Aorta (tissue), 5 donors: ENCODE measurements at places on chromosomes 12 and 14. TPM values are rescaled to one million over a fixed set of nuclear protein-coding genes. Genes with fewer than 3 reads are reported as not detected.

Gene NOC4L
- 12.3 TPM for total RNA-seq

Gene MYF5
- not detected for total RNA-seq

Gene BICDL1
- total RNA-seq: 1.3 TPM

Gene SERPINA5
- 2.3 TPM for total RNA-seq

Gene FAM181A
- total RNA-seq: not detected

Gene EXOC3L4
- 4.8 TPM for total RNA-seq

Gene FBLN5
- 431 TPM for total RNA-seq

Gene GSG1
- not detected for total RNA-seq

Gene METAP2
- 64.2 TPM for total RNA-seq

- no peak for DNase-seq
Observed at GRCh38 chr14:40623643-40624042, 983.0 kb upstream of the LRFN5 start.

DNA sequence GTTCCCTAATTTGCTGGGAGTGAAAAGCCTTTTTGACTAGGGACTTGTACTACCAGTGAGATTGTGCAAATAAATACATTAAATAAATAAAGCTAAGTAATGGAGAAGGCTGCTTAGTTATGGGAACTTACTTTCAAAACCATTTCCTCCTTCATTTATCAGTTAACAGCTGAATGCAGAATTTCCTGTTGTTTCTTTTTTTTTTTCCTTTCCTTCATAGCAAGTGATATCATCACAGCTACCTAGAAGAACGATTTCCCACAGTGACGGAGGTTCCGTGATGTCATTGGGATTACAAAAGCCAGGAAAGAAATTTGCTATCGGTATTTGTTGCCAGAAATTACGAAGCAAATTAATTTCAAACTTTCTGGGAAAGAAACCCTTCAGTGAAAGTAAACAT lies 42.1 kb upstream of the SOCS2 start:
- DNase-seq: no peak

DNA sequence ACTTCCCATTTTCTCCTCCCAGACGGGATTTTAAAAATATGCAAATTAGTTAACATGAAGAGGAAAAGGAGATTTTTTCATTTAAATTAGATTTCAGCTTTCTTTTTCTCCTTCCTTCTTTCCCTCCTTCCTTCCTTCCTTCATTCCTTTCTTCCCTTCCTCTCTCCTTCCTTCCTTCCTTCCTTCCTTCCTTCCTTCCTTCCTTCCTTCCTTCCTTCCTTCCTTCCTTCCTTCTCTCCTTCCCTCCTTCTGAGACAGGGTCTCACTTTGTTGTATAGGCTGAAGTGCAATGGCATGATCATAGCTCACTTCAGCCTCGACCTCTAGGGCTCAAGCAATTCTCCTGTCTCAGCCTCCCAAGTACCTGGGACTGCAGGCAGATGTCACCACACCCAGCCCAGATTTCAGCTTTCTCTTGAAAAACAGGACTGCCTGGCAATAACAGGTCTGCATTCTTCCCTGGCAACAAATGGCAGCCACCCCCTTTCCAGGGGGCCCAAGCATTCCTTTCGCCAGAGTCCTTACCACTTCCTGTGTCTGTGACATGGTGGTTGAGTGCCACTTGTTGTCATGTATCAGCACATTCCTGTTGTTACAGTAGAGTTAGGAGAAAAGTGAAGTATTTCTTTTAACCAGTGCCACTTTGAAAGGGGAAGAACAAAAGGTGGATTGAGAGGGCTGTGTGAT lies 119.1 kb downstream of the PTPN11 start:
- no peak for DNase-seq

- DNase-seq: peak; percentile 4
Observed at GRCh38 chr14:102239231-102239630, 65.7 kb downstream of the MOK start.

DNA sequence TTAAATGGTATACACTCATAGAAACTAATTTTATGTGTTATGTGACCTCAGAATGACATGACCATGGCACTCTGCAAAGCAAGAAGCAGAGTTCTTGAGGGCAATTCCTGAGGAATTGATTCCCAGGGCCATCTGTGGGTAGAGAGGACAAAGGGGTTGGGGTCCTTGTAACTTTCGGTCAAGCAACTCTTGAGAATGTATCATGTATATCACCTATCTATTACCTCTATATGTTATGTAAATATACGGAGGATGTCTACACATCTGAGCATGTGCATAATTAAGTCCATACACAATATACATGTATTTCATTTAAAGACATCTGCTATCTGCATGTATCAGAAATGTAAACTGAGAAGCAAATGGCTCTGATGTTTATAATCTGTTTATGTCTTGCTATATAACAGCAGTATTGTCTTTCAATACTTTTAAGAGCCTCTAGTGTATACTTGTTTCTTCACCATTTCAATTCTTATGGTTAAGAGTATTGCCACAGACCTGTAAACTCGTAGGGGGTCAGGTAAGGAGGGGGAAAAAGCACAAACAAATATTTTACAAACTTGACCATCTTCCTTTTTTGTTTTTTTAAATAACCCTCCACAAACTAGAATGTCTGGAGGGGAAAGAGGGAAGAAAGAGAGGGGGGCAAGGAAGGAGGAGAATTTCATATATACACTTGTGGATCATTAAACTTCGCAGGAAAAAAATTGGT lies 4.5 kb downstream of the FOXA1 start:
- DNase-seq: no peak

GRCh38 chr14:59246566-59246965 lies 58.1 kb downstream of the DAAM1 start:
- no peak for DNase-seq

DNA sequence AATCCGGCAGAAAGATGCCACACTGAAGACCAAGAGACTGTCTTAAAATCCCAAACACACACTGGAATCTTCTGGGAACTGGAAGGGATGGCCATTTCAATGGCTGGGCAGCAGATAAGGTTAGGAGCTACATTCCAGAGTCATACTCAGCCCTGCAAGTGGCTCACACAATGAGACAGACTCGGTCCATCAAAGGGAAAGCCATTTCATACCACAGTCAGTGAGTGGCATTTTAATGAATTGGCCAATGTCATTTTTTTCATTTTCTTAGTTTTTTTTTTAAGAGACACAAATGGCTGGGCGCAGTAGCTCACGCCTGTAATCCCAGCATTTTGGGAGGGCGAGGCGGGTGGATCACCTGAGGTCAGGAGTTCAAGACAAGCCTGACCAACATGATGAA lies 17.9 kb downstream of the CIT start:
- DNase-seq: no peak

DNA sequence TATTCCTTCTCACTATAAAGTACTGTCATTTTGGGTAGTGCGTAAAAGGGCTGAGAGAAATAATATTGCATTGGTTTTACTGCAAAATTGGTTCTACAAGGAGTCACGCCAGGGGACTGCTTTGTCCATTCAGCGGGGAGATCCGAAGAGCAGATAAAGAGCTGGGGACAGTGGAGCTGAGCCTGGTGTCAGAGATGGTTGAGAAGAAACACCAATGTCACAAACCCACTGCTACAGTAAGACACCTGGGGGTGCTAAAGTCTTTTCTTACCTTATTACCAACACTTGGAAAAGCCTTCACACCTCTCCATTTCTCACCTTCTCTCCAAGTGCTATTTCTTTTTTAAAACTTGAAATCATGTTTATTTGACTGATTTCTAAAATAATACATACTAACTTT lies 14.1 kb downstream of the IL31 start:
- DNase-seq: no peak

DNA sequence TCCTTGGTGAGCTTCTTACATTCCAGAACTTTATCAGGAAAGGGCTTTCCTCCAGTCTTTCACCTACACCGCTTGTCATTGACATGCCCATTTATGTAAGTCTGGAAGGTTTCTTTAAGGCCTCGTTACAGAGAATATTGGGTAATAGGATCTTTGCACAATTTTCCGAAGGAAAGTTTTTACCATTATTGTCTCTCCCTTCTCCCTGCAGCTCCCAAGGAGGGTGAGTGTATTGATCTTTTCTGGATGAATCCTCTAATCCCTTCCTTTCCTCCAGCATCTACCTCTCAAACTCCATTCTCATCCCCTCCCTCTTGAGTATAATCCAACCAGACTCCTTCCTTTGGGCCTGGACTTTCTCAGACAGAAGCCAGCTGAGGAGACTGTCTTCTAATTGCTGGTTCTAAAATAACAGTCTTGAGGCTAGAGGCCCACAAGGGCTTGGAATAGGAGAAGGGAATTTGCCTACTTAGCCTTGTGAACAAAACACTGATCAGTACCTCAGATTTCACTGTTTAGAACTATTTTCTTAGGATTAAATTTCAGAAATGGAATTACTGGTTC lies 21.8 kb downstream of the WNK1 start:
- no peak for DNase-seq

DNA sequence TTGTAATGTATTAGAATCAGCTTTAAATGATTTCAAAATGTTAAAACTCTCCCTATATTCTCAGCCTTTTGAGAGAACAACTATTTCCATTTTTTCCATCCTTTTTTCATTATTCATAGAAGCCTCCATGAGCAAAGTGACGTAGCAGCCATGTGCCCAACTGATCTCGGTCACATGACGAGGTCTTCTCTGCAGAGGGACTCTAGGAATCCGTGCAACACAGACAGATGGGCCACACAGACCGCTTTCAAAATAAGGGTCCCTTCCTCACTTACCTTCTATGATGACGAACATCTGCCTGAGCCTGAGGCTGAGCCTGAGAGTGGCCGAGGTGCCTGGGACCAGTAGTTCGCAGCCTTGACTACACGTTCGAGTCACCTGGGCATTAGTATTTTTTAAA lies 293.8 kb downstream of the FOXN3 start:
- DNase-seq: no peak

GRCh38 chr14:78278464-78279250 lies 108.5 kb downstream of the NRXN3 start:
- DNase-seq: no peak

DNA sequence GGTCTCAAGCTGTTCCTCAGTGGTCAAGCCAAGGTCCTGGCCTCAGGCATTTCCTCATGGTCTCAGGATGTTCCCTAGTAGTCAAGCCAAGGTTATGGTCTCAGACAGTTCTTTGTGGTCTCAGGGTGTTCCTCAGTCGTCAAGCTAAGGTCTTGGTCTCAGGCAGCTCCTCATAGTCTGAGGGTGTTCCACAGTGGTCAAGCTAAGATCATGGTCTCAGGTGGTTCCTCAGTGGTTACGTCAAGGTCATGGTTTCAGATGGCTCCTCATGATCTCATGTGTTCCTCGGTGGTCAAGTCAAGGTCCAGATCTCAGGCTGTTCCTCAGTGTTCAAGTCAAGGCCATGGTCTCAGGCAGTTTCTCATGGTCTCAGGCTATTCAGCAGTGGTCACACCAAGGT lies 540.1 kb downstream of the VRK1 start:
- DNase-seq: no peak

DNA sequence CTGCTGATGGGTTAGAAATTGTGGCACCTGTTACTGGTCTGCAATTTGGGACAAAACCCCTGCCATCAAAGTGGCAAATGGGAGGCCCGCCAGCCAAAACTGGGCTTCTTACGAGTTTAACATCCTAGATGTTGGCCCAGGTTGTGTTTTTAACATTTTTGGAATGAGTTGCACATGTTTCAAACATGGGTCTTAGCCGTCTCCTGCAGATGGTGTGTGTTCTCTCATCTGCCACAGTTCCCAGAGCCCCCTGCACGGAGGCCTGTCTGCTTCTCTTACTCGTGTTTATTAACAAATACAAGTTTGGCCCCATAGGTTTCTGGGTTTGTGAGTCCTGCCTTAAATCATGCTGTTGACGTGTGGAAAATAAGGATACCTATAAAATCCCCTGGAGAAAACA lies 46.5 kb downstream of the CACNA2D4 start:
- no peak for DNase-seq

- DNase-seq: no peak
Observed at GRCh38 chr12:25768151-25768550, 190.3 kb upstream of the RASSF8 start.

DNA sequence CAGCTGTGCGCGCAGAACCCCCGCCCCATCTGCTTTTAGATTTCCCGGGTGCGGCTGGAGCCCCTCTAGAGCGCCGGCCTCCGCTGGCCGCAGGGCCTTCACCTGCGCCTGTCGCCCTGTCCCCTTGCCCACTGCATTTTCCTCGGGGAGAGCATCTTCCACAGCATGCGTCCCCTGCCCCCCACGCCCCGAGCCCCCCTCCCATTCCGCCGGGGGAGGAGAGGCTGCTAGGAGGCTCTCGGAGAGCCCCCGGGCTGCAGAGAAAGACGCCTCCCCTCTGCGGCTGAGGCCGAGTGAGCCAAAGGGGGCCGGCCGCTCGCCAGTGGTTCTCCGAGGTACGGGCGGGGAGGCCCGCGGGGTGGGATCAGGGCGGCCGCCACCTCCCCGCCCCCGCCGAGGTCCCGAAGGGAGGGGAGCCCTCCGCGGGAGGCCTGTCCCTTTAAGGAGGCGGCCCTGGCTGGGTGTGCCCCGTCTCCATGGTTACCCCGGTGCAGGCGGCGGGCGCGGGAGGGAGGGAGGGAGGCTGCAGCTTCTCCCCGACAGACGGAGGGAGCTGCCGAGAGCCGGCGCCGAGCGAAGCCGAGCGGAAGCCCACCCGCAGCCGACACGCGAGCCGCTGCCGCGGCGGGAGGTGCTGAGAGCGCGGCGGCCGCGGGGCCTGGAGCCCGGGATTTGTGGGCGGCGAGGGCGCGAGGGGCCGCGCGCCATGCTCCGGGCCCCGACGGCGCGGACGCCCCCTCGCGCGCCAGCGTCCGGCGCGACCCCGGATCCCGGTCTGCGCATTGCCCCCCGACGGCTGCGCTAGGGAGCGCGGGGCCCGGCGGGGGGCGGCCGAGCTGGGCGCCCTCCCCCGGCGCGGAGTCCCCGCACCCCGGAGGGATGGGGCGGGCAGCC lies at the start of gene KCNH3:
Gene KCNH3 (plus strand): TSS at position 521 of the 894 bp plus-strand sequence. CDS start 387 bp downstream, outside the sequence.
- peak; percentile 91 for DNase-seq

- DNase-seq: no peak
Observed at GRCh38 chr14:68312884-68313610, 479.8 kb downstream of the ZFP36L1 start.

- no peak for DNase-seq
Observed at GRCh38 chr12:94429633-94430032, 30.0 kb downstream of the CEP83 start.

- DNase-seq: no peak
Observed at GRCh38 chr12:82517808-82518207, 159.5 kb downstream of the METTL25 start.
